Stimulated activated CD4-positive, alpha-beta T cell treated with anti-CD3 and anti-CD28 coated beads, Interleukin-15, amount 100 ng/mL, for 1 hour (primary cell): ENCODE measurements at places on chromosomes 7 and 10.

DNA sequence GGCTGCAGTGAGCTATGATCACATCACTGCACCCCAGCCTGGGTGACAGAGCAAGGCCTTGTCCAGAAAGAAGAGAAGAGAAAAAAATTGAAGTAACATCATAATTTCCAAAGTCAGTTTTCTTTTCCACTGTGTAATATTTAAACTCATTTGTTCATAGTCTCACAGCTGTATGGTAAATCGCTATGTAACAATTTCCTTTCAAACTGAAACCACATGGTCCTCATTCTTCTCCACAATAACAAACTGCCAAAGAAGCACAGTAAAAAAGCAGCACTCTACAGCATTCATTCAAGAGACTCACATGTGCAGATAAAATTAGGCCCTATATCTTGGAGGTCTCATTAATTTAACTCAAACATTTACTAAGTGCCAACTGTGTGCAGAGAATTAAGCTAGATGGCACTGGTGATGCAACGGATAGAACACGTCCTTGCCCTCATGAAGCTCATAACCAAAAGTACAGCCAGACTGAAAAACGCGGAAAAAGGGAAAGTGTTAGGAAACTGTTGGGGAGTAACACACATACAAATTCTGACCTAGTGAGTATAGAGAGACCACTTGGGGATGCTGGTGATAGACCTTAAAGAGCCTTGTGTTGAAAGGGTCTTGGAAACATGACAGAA, 174.0 kb upstream of the KCTD7 start:
- no peak for DNase-seq

GRCh38 chr10:112832361-112832878, 117.6 kb upstream of the TCF7L2 start:
- no peak for DNase-seq

- no peak for DNase-seq
Observed at GRCh38 chr10:120891365-120891764, 40.2 kb downstream of the WDR11 start.

DNA sequence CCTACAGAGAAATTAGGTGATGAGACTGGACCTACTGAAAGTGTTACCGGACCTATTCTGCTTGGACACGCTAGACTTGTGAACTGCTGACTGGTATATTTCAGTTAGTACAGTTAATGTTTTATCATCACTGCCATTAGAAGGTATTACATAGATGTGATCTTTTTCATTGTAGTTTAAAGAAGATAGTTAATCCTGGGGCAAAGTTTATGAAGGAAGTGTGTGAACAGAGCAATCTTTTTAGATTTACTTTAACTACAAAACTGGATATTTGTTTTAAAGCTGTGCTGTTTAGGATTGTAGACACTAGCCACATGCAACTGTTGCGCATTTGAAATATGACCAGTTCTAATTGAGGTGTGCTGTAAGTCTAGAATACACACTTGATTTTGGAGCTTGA, 446.7 kb downstream of the AUTS2 start:
- DNase-seq = no peak

GRCh38 chr7:112987171-112987570, 99.5 kb downstream of the GPR85 start:
- no peak for DNase-seq

DNA sequence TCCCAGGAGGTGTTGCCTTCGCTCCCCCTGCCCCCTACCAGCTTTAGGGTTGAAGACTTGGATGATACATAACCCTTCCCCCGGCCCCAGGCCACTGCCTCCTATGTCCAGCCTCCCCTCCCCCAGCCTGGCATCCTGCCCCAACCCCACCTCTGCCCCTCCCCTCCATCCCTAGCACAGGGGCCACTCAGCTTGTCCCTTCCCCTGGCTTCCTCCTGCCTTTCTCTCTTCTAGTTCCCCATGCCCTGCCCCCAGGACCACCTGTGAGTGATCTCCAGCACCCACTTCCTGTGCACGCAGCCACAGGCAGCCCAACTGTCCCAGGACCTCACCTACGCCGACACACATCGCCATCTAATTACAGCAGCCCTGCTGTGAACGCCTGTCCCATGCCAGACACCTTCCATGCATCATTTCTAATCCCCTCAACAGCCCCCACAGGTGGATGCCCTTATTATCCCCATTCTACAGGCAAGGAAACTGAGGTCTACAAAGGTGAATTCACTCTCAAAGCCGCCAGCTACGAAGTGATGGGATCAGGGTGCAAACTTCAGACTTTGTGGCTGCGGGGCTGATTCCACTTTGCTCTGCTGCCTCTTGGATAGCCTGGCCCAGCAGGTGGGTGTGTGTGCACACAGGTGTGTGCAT, 82.4 kb upstream of the CHST15 start:
- DNase-seq = no peak

GRCh38 chr7:192701-193480, 520 bp downstream of the FAM20C start:
- no peak for DNase-seq

- no peak for DNase-seq
Observed at GRCh38 chr7:128923411-128923800, 12.9 kb upstream of the KCP start.
